B cell (primary cell): ENCODE measurements at places on chromosomes 5 and 9. TPM values are rescaled to one million over a fixed set of nuclear protein-coding genes. Genes with fewer than 3 reads are reported as not detected.
A peak's percentile ranks its signal among the peaks of the same experiment; 100 is the strongest.

CCDC152 gene
- 4.2 and 4.8 TPM in 2 replicates for total RNA-seq

DNA sequence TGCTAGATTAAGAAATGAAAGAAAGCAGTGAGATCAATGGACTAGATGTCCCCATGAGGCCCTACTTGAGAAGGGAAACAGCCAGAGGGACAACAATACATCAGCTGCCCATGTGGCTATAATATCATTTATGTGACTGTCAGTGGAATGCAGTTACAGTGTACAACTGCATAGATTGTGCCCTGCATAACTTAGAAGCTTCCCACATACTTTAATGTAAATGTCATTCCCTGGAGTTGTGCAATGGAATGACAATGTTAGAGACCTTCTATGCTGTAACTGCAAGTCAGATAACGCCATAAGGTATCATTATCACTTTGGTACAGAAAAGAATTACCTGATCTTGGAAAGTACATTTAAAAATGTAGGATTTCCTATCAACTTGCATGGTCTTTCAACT is 67.4 kb downstream of the FBN2 start:
- no peak for DNase-seq

- DNase-seq, result peak; percentile 47
These were observed 10.6 kb upstream of the GRIN1 start for GRCh38 chr9:137128158-137128861.

DNA sequence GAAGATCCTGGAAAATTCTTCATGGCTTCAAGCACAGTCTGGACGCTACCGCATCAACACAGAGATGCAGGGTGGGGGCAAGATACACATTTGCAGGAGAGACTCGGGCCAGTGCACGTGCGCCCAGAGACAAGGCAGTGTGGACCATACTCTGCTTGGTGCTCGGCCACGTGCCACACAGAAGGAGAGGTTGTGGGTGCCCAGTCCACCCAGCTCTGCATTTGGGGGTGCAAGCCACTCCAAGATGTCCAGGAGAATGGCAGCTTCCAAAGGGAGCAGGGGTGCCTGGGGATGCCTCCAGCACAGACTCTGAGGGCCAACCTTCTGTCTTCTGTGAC is 4.3 kb downstream of the NKD2 start:
- DNase-seq, result no peak

GRCh38 chr5:135537271-135537670 is 1.5 kb upstream of the NEUROG1 start:
- DNase-seq, result no peak
